Adipose tissue (tissue), 3 donors: ENCODE measurements at places on chromosomes 5 and 9. TPM values are rescaled to one million over a fixed set of nuclear protein-coding genes. Genes with fewer than 3 reads are reported as not detected.

The BBLN gene
- polyA plus RNA-seq, result 110 TPM

The DCTN4 gene
- 23.1 TPM for polyA plus RNA-seq

The FBN2 gene
- polyA plus RNA-seq, result 0.11 TPM

The PCDHGA10 gene
- 1.8 TPM for polyA plus RNA-seq

The MAMDC4 gene
- 9.8 TPM for polyA plus RNA-seq

The SPINK4 gene
- 0.40 TPM for polyA plus RNA-seq

The PCDHB14 gene
- polyA plus RNA-seq, result 1.3 TPM

The PARP8 gene
- polyA plus RNA-seq, result 7.6 TPM

The DMRT3 gene
- 0.05 TPM for polyA plus RNA-seq

The LIFR gene
- polyA plus RNA-seq, result 23.7 TPM

The C9 gene
- polyA plus RNA-seq, result not detected

The IQGAP2 gene
- polyA plus RNA-seq, result 5.6 TPM

The SPINK13 gene
- polyA plus RNA-seq, result 0.15 TPM

The LRRTM2 gene
- 0.10 TPM for polyA plus RNA-seq

The ZDHHC11B gene
- polyA plus RNA-seq, result 2.7 TPM

The CCL21 gene
- polyA plus RNA-seq, result 11.6 TPM

The ANKRD31 gene
- polyA plus RNA-seq, result 0.08 TPM

The IL13 gene
- not detected for polyA plus RNA-seq

The RETREG1 gene
- polyA plus RNA-seq, result 9.2 TPM

The MEGF10 gene
- polyA plus RNA-seq, result 0.24 TPM

The C5orf52 gene
- not detected for polyA plus RNA-seq

The SLC4A9 gene
- polyA plus RNA-seq, result 0.12 TPM

The EXOC3 gene
- 40.8 TPM for polyA plus RNA-seq

The CD14 gene
- 73.4 TPM for polyA plus RNA-seq

The CYLC2 gene
- not detected for polyA plus RNA-seq

The SGCD gene
- 4.2 TPM for polyA plus RNA-seq

The THBS4 gene
- polyA plus RNA-seq, result 25.1 TPM

The AFAP1L1 gene
- polyA plus RNA-seq, result 4.1 TPM

The CDC20B gene
- not detected for polyA plus RNA-seq

The PDLIM4 gene
- polyA plus RNA-seq, result 17.5 TPM

The RIMOC1 gene
- polyA plus RNA-seq, result 9.9 TPM

The FAM221B gene
- polyA plus RNA-seq, result not detected

The TRAF1 gene
- polyA plus RNA-seq, result 5.3 TPM
